ENCODE measurements at places on chromosomes 11 and 22.
A peak's percentile ranks its signal among the peaks of the same experiment; 100 is the strongest.

- DNase-seq = no peak
These were observed 14.5 kb downstream of the MAML2 start for GRCh38 chr11:96328395-96329010.

DNA sequence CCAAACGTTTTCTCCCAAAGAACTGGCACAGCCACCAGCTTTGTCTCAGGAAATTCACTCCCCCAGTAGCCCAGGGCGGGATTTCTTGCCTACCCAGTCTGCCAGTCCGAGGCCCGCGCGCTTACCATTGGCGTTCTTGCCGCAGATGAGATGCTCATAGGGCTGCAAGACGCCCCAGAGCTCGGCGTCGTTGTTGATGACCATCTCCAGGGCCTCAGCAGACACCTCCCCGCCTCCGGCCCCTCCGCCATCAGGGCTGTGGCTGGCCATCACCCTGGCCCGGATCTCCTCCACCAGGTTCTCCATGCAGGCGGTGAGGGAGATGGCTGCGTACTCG is 1.3 kb downstream of the ABTB2 start:
- peak; percentile 67 for DNase-seq

GRCh38 chr11:75733431-75734107 is 15.9 kb downstream of the MOGAT2 start:
- no peak for DNase-seq

DNA sequence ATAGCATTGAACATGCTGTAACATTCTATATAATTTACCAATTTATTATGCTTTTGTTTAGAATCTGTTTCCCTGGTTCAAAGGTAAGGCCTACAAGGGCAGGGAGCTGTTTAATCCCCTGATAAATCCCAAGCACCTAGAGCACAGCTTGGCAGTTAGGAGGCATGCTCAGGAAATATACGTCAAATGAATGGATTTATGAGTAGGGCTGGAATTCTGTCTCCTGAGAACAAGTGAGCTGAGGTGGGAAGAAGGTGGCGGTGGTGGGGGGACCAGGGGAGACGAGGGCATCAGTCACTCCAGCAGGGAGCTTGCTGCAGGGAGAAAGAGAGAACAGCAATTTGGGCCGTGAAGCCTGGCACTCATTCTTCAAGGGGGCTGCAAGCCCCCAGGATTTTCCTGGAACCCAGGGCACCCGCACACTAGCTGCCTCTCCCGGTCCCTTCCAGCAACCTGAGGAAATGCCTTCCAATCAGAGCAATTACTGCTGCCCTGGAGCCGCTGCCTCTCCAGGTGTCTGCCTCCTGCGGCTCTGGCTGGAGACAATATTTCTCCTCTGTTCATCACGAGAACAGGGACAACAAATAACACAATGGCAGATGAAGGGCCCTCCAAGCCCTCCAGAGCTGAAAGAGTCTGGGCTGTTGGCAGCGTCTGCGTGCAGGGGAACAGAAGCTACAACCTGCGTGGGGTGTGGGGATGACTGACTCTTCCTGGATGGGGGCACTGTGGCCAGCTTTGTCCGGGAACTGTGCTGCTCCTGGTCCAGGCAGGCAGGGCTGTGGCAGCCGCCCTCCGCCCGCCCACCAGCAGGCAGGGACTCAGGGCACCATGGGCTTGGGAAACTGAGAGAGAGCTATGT is 233.4 kb downstream of the ST3GAL4 start:
- no peak for DNase-seq

- DNase-seq = no peak
These were observed 26.4 kb downstream of the MN1 start for GRCh38 chr22:27775087-27775698.

GRCh38 chr11:20627701-20628100 is 28.3 kb downstream of the SLC6A5 start:
- no peak for DNase-seq

GRCh38 chr11:117226388-117227385 is 5.2 kb downstream of the PCSK7 start:
- DNase-seq = peak; percentile 84

GRCh38 chr11:104199053-104199452 is 35.1 kb upstream of the PDGFD start:
- no peak for DNase-seq

DNA sequence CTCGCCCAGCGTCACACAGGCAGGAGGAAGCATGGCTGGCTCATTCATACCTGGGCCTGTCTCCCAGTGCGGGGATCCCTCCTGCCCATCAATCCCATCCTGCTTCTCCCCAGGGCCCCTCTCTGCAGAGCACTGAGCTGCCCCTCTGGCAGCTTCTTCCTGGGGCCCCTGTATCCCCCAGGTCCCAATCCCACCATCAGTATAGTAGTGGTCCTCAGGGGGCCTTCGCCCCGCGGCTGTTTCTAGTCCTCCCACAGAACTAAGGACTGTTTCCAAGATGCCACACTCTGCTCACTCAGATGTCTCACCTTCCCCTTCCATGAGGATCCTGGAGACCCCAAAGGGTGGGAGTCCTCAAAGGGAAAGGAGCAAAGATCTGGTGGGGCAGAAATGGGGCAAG is 97.6 kb downstream of the PDE2A start:
- no peak for DNase-seq

- DNase-seq = no peak
These were observed 27.3 kb downstream of the MRTFA start for GRCh38 chr22:40609216-40609615.

DNA sequence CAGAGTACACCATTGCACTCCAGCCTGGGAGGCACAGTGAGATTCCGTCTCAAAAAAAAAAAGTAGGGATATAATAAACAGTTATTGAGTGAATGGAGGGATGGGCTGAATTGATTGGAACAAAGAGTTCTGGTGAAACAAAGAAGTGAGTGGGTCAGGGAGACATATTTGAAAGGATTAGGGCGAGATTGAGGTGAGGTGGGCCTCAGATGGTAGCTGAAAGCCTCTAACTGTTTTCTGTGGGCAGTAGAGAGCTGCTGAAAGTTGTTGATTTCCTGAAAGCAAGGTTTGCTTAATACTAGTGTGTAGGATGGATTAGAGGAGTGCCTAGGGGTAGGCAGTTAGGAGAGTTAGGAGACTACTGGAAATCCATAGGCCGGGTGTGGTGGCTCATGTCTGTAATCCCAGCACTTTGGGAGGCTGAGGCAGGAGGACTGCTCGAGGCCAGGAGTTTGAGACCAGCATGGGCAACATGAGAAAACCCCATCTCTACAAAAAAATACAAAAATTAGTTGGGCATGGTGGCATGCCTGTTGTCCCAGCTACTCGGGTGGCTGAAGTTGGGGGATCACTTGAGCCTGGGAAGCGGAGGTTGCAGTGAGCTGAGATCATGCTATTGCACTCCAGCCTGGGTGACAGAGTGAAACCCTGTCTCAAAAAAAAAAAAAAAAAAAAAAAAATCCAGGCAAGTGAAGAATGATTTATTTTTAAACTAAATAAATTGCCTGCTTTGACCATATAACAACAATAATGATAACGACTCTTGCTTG is 41.4 kb upstream of the PTPRJ start:
- DNase-seq = no peak

DNA sequence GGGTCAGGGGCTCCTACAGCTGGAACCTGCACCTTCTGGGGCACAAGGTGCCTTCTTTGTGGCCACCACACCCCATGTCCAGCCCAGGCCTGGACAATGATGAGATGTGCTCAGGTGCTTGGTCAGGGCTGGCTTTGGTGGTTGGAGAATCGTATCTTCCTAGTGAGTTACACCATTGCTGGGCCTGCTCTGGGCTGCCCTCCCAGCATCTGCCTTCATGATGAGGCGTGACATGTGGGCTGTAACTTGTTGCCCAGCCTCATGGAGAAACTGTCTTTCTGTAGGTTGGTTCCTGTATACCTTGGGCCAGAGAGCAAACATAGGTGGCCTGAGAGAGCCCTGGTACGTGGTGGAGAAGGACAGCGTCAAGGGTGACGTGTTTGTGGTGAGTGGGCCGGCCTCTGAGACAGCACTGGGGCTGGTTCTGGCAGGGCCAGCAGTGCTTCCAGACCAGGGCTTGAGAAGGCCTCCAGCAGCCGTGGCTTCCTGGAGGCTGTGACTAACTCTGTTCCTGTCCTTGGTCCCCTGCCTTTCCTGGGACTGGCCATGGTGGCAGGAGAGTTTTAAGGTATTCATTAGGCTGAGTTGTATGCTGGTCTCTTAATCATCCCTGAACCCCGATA is 18.1 kb downstream of the TRMU start:
- no peak for DNase-seq

DNA sequence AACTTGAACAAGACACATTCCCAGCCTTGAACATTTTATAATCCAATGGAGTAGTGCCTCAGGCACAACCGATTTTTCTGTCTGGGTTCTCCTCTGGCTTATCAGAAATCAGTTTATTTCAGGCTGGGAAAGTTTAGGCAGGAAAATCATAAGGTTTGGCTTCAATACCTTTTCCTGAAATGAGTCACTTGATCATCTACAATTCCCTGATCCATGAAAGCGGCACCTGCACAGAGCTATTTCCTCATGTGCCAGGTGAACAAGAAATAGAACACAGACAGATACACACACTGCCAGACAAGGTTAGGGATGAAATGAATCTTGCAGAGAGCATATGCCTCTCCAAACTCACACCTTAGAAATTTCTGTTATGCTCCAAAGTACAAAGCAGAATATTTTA is 106.7 kb upstream of the OR9G4 start:
- DNase-seq = no peak

GRCh38 chr11:3221408-3222002 is 2.9 kb upstream of the MRGPRG start:
- DNase-seq = no peak

- DNase-seq = no peak
These were observed 88.2 kb upstream of the LDLRAD3 start for GRCh38 chr11:35855671-35856070.

DNA sequence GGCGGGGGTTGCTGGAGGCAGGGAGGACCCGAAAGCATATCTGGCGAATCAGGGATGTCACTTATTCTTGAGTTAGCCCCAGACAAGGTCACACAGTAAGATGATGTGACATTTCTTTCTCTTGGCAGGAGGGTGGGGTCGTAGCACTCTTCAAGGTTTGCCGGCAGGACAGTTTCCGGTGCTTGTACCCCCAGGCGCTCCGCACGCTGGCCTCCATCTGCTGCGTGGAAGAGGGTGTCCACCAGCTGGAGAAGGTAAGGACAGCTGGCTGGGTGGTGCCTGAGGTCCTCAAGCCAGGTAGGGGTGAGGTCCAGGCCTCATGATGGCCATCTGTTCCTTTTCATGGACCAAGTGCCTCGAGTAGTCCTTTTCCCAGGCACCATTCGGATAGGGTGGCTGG is 86.0 kb downstream of the INSC start:
- DNase-seq = no peak

DNA sequence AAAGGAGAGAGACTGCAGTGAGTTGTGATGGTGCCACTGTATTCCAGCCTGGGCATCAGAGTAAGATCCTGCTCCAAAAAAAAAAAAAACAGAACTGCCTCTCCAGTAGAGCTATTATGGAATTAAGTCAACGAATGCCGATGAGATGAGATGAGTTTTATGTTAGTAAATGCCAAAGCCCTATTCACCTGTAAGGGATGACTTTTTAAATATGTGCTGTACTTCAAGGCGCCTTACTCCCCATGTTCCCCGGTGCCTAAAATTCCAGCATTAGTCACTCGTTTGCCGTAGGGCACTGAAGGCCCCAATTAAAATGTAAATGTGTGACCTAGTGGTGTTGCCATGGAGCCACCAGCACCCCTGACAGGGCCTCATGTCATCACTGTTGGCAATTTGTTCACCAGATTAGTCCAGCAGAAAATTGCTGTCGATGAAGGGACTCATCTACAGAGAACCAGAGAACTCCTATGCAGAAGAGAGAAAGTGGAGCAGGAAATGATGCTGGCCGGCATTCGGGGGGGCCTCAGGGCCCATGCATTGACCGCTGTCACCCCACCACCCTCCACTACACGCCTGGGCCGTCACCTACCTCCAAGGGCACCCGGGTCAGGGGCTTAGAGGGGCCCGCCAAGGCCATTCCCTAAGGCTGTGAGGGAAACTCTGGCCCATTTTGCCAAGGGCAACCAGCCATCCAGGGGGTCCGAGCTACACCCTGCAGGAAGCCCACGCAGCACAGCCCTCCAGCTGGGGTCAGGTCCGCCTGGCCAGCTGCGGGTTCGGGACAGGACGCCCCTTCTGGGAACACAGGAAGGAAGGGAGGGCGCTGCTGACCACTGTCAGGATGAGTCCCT is 17.8 kb downstream of the LIF start:
- DNase-seq = peak; percentile 71

DNA sequence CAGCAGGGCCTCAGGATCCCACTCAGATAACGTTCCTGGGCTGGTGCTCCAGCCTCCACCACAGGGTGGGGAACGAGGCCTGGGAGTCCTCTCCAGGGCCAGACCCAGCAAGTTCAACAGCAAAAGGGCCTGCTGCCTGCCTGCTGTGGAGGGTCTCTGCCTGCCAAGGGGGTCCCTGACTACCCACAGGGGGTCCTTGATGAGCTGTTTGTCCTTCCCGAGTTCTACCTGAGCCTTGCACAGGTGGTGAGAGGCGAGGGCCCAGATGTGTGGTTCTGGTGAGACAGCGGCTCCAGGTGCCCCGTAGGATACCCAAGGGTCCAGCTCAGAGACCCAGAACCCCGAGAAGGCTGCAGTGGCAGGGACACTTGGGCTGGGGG is 4.4 kb downstream of the DUSP8 start:
- no peak for DNase-seq

DNA sequence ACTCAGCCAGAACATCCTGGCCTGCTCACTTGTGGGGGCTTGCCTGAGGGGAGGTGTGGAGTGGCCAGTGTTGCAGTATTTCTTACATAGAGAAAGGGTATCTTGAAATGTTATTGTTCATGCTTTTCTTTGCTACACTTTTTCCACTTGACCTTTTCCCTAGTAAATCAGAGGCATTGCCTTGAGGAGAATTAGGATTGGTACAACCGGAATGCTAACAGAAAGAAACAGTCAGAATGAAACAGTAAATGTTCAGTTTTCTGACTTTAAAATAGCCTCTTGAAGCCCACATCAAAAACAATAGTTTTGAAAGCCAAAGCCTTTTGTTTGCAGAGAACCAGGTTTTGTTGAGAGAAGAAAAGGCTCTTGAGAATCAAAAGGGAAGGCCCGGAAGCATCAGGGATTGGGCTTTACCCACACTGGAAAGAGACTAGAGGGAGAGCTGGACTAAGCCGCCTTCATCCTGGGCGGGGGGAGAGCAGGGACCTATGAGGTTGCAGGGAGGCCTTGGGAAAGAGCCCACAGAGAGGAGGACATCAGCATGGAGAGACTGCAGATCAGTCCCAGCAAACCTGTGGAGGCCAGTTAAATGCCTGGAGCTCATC is 12.4 kb downstream of the ADM start:
- DNase-seq = no peak

DNA sequence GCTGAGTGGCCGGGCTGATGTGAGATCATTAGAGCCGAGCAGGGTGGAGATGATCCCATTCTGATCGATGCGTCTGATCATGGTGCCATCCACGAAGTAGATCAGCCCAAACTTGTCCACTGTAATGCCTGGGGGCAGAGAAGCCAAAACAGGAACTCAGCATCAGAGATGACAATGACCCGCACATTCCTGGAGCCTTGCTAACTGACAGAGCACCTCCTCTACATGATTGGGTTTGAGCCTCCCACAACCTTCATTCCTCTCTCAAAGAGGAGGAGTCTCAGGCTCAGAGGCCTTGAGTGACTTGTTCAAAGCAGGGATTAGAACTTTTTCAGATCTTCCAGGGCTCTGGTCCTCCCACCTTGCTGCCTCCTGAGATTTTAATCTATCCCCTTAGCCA is 133.7 kb upstream of the NARS2 start:
- DNase-seq = no peak

Measured in RKO (cell line).